Activated CD4-positive, alpha-beta T cell treated with anti-CD3 and anti-CD28 coated beads for 24 hours (primary cell): ENCODE measurements at places on chromosomes 12 and 14.
A peak's percentile ranks its signal among the peaks of the same experiment; 100 is the strongest.

DNA sequence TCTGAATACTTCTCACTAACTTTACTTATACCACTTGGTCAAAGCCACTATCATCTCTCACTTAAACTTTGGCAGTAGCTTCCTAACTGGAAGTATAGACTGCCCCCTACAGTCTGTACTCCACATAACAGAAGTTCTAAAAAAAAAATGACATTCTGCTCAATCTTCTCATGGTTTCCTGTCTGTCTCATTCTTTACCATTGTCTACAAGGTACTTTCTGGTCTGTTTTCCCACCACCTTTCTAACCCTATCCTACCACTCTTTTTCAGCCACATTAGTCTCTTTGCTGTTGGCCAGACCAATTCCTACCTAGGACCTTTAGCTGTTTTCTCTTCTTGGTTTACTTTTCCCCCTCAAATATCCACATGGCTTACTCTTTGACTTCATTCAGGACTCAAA is 14.7 kb downstream of the CPSF6 start:
- no peak for DNase-seq

DNA sequence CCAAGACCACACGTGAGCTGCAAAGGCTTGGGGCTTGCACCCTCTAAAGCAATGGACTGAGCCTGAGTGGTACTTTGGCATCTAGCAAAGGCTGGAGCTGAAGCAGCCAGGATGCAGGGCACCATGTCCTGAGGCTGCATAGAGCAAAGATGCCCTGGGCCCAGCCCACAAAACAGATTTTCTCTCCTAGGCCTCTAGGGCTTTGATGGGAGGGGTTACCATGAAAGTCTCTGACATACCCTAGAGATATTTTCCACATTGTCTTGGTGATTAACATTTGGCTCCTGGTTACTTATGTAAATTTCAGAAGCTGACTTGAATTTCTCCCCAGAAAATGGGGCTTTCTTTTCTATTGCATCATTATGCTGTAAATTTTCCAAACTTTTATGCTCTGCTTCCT is 438.3 kb downstream of the SLC16A7 start:
- DNase-seq, result no peak

DNA sequence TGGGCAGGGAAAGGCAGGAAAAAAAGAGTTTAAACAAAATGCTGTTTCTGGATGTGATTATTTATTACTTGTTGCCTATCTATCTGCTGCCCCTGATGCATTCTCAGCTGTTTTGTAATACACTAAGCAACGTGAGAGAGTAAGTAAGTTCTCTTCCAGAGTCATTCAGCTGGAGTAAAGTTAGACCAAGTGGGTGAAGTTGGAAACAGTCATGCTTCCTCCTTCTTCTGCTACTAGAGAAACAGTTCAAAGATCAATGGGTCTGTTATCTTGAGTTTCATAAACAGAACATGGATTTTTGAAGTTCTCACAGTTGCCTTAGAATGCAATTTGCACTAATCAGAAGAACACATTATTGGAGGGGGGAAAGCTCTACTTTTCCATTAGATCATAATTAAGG is 279.3 kb downstream of the EGLN3 start:
- no peak for DNase-seq

DNA sequence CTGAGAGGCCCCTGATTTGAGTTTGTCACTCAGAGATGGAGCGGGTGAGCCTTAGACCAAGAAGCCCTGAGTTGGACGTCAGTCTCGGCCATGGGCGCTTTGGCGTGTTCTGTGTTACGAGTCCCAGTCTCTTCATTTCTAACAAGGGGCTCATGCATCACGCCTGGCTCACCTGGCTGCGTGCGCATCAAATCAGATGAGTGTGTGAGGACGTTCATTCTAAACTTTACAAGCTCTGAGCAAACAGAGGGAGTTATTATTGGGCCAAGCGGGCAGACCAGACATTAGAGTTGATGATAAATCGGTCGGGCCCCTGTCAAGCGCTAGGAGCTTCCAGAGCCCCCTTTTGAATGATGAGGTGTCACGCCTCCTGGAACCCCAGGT is 117.2 kb downstream of the CALM1 start:
- DNase-seq, result no peak

DNA sequence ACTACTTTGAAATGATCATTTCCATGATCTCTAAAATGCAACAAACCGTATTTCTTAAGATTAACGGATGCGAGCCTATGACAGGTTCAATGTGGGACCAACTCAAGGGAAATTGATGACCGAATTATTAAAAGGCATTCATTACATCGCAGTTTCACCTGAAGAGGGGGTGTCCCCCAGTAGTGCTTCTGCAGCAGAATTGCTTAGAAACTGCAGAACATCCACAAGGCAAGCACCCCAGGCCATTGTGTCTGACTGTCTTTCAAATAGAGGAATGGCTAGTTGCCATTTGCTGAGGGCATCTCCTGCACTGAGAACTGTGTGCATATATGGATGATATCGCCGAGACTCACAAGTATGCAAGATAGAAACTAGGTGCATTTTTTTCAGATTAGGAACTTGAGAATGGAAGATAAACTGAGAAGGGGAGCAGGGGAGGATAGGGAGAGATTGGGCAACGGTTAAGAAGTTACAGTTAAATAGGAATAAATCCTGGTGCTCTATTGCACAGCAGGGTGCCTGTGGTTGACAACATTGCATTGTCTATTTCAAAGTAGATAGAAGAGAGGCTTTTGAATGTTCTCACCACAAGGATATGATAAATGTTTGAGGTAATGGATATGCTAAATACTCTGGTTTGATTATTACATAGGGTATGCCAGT is 234.3 kb upstream of the PLEKHG7 start:
- no peak for DNase-seq

GRCh38 chr14:69261761-69262331 is 1.9 kb downstream of the GALNT16 start:
- no peak for DNase-seq

- no peak for DNase-seq
These were observed 24.7 kb upstream of the DYNC1H1 start for GRCh38 chr14:101939646-101940170.

GRCh38 chr12:55724226-55724939 is 4.2 kb downstream of the RDH5 start:
- peak; percentile 52 for DNase-seq

GRCh38 chr14:34122081-34122480 is 171.2 kb upstream of the EGLN3 start:
- no peak for DNase-seq

DNA sequence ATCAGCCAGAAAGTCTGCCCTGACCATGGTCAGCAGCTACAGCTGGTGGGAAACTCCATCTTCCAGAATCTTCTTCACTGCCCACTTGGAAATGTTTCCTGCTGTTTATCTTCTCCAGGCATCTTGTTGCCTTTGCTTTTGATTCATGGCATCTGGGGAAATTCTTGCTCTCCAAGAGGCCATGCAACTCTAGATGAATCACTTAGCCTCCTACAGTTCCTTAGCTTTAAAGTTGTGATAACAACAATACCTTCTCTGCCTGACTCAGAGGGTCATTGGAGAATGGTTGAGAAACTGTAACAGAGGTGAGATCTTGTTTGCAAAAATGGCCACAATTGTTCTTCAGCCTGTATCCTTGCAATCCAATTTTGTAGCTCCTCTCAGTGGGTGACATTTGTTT is 121.0 kb upstream of the VRK1 start:
- DNase-seq, result no peak

DNA sequence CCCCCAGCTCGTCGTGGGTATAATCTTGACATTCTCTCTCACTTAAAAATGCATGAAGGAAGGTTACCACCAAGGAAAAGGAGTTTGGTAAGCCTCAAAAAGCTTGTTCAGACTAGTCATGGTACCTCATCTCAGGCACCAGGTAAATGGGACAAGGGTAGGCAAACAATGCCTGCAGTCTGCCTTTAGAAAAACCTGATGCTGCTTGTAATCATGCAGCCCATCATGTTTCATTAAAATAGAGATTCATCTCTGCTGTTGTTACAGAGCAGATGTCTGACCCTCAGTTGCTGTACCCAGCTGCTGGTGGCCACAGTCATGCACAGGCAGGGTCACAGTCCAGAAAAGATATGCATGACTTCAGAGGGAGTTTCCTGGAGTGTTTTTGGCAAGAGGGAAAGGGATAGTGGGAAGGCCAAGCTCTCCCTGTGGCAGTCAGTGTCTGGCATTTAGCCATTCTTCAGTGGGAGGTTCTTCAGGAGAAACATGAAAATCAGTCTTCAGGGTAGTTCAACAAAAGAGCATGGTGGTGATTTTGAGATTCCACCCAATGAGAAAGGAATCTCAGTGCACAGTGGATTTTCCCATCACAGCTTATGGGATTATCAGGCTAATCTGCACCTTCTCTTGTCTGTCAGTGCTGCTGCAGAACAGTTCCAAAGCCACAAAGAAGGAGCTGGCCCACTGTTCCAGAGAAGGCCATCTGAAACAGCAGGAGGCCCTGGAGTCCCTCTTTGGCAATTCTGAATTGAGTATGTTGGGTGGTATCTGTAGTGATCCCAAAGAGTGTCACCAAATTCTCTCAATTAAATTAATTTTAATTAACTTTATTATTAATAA is 202.7 kb upstream of the FRMD6 start:
- no peak for DNase-seq

- no peak for DNase-seq
These were observed 1312.7 kb upstream of the USP15 start for GRCh38 chr12:60947533-60947932.

- no peak for DNase-seq
These were observed 236.5 kb downstream of the PDZRN4 start for GRCh38 chr12:41424651-41425050.

DNA sequence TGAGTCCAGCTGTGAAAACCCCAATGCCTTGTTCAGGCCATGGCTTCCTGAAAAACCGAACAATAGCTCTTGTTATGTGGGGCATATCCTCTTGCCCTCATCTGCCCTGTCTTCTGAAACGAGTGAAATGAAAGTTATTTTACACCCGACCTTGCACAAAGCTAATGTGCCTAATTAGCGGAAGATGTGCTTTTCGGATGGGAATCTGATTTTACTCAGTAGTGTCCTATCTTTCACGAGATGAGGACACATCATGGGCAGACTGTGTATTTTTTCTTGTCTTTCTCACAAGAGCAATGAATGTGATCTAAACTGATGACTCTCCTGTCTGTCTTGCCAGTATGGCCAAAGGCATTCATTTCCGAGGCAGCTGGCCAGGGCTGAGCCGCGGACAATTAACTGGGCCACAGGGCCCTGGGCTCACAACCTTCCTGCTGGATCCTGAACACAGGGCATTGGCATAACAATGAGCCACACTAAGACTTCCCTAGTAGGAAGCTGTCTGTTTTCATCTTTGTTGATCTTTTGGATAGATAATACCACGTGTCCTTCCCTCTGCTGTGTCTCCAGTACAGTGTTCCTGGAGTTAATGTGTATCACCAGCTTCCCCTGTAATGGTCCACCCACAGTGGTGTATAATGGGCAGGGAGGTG is 86.0 kb upstream of the HIF1A start:
- no peak for DNase-seq

DNA sequence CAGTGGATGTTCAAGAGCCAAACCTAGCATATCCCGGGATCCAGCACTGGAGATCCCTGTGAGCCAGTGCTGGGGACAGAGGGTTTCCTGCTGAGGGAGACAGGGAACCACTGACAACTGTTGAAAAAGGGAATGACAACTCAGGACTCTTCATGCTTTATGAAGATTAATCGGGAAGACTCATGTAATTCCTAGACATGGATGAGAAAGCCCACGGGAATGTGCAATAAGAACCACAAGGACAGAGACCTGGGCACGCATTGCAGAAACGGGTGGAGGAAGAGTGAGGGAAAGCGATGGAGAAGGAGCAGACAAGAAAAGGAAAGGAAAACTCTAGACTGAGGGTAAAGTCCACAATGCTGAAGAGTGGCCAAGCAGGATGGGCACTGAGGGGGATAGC is 296.0 kb downstream of the PCNX1 start:
- DNase-seq, result no peak

- no peak for DNase-seq
These were observed 795.6 kb downstream of the DIO2 start for GRCh38 chr14:79415726-79416125.

- DNase-seq, result no peak
These were observed 259.2 kb upstream of the CRY1 start for GRCh38 chr12:107352347-107353081.

DNA sequence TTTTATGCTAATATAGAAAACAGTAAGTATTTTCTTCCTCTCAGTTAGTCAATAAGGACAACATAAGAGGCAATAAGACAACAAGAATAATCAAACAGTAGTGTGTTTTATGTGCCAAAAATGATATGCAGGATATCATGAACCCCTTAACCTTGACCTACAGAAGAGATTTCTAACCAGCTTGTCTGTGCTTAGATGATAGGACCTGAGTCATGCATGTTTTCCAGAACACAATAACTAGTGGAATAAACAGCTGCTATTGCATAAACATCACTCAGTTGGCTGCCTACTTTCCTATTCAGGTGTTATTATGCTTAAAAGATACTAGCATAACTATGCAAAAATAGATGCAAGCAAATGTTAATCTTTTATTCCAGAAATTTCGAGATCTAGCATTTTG is 282.5 kb downstream of the PRKD1 start:
- no peak for DNase-seq

DNA sequence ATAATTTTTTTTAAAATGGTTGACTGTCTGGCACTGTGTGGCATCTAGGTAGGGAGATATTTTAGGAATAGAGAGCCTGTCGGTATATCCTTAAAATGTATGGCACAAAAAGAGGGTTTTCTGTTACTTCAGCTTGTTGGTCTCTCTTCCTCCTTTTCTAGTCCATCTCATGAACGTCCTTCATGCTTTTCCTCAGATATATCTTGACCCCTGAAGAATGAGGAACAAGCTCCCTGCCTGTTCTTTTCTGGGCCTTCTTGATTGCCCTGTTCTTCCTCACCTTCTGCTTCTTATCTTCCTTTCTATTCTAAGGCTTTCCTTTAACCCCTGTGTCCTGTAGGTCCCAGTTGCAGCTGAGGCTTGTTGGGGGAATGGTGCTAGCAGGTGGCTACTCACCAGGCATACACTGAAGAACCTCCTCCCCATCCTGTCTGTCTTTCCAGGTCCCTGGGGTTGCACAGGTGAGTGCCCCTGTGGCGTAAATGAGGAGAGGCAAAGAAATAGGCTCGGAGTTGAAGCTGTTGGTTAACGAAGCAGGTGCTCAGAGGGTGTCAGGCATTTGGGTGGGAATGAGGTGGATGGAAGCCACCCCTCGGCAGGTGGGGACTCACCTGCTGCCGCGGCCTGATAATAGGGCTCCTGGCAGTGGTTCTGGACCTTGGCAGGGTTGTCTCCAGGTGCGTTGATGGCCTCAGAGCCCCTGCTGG is 7.2 kb upstream of the C1R start:
- DNase-seq, result no peak

DNA sequence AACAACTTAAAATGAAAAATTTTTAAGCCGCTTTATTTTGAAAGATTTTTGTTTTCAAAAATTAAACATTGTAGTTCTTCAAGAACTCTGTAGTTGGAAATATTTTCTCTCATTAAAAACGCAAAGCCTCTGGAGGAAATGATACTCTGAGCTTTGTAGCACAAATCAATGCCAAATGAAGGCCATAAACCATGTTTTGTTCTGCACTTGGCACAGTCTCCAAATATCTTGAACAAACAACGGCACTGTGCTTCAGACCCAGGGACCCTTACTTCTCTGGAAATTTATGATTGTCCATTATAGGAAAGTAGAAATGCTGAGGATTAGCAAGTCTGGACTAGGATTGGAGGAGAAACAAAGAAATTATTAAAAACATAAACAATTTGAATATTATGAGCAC is 160.8 kb upstream of the BMP4 start:
- no peak for DNase-seq
